ENCODE measurements at places on chromosomes 3 and 15. TPM values are rescaled to one million over a fixed set of nuclear protein-coding genes. Genes with fewer than 3 reads are reported as not detected.
A peak's percentile ranks its signal among the peaks of the same experiment; 100 is the strongest.

DNA sequence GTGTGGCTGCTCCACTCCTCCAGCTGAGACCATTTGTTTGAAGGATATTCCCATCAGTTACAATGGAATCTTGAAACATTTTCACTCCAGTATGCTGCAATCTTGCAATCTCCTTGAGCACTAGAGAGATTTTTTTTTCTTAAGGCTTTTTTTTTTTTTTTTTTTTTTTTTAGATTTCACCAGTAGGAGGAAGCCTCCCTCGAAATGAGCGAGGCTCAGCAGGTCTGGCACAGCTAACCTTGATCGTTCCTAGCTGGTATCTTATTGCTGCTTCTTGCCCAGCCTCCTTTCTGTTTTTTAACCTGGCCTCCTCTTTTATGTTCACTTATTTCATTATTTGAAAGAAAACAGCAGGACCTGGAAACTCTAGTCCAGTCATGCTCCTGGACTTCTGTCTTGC lies 48.1 kb downstream of the RAP2B start:
- no peaks in the 10 kb centered on the region for H3K27me3 ChIP-seq
- H3K4me3 ChIP-seq: peak overlapping the region; percentile 31
- no peak overlapping the region for H3K27ac ChIP-seq
- H3K36me3 ChIP-seq: no peaks in the 10 kb centered on the region
- DNase-seq: peak; percentile 57
- H3K4me1 ChIP-seq: peaks cover 31% of the 10 kb centered on the region

GRCh38 chr3:229183-229661 lies 32.7 kb downstream of the CHL1 start:
- H3K4me3 ChIP-seq: no peak overlapping the region
- no peaks in the 10 kb centered on the region for H3K27me3 ChIP-seq
- DNase-seq: peak; percentile 56
- H3K27ac ChIP-seq: no peak overlapping the region

DNA sequence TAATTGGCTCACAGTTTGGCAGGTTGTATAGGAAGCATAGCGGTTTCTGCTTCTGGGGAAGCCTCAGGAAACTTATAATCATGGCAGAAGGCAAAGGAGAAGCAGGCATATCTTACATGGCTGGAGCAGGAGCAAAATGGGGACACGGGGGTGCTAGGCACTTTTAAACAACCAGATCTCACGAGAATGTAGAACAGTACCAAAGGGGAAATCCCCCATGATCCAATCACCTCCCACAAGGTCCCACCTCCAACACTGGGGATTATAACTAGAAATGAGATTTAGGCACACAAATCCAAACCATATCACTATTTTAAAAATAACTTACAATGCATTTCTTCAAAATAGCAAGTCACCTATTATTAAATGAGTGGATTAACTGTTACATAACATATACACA lies 47.1 kb upstream of the ANKRD28 start:
- H3K4me1 ChIP-seq: no peaks in the 10 kb centered on the region
- no peak overlapping the region for H3K4me3 ChIP-seq

DNA sequence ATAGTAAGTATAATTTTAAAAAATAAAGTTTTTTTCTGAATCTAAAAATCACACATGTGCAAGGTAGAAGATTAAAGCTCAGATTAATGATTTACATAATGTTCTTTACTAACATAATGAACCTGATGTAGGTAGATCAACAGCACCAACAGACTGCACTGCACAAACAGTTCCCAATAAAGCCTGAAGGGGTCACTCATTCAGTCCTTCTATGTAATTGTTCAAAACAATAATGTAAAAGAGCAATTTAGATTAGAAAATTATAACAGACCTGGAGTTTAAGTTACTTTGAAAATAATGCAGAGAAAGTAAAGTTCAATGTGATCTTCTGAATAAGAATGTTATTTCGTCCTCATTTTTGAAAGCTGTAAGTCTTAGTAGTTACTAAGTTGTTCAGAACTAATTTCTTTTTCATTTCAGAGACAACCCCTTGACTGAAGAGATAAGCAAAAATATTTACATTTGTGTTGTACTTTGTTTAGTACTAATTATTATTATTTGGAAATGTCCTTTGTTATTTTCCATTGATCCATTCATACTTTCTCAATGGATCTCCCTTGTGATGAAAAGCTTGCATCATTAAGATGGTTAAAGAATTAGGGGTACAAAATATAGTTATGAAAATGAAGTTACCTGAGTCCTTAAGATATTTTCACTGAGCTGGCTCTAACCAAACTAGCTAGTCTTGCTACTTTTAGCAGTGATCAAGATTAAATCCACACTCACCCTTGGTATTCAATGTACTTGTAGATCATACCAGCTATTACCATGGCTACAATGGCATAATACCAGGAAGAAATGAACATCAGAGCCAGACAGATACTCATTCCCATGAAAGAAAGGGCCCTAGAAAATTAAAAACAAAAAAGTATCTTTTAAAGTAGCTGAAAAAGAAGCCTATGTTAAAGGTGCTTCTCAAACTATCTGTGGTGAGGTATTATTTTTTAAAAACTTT lies 16.8 kb downstream of the EMC4 start:
- H3K27ac ChIP-seq: no peak overlapping the region
- DNase-seq: peak; percentile 56
- no peak overlapping the region for H3K4me3 ChIP-seq

- H3K27me3 ChIP-seq: no peaks in the 10 kb centered on the region
- no peak overlapping the region for H3K4me3 ChIP-seq
- H3K4me1 ChIP-seq: no peaks in the 10 kb centered on the region
- no peak overlapping the region for H3K27ac ChIP-seq
Observed at GRCh38 chr15:29309139-29309538, 39.5 kb upstream of the NSMCE3 start.

GRCh38 chr3:28667646-28668621 lies 319.3 kb upstream of the AZI2 start:
- no peak overlapping the region for H3K4me3 ChIP-seq
- DNase-seq: peak; percentile 85
- H3K27ac ChIP-seq: no peak overlapping the region
- no peaks in the 10 kb centered on the region for H3K27me3 ChIP-seq
- peaks cover 12% of the 10 kb centered on the region for H3K4me1 ChIP-seq

The CACNA1D gene
- 0.96 TPM for polyA plus RNA-seq

DNA sequence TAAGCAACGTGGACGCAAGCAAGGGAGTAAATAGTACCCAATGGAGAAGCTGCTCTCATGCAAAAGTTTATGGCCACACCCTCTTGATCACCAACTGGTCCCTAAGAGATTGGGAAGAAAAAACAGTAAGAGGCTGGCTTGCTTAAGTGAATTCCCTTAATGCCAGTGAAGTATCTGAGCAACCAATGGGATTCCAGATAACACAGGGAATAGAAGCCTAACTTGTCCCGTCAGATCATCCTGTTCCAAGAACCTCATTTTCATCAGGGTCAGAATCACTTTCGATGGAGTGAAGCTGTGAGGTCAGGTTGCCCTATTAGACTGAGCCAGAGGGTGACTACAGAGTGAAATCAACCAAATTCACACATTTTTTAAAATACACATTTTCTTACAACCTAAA lies 104.3 kb downstream of the CD47 start:
- no peaks in the 10 kb centered on the region for H3K27me3 ChIP-seq
- no peak overlapping the region for H3K27ac ChIP-seq
- H3K4me3 ChIP-seq: no peak overlapping the region
- no peaks in the 10 kb centered on the region for H3K4me1 ChIP-seq
- H3K36me3 ChIP-seq: no peaks in the 10 kb centered on the region

- H3K27me3 ChIP-seq: no peaks in the 10 kb centered on the region
- H3K27ac ChIP-seq: no peak overlapping the region
- H3K4me1 ChIP-seq: no peaks in the 10 kb centered on the region
- DNase-seq: no peak
- no peaks in the 10 kb centered on the region for H3K36me3 ChIP-seq
Observed at GRCh38 chr15:85943791-85944190, 135.9 kb upstream of the AGBL1 start.

DNA sequence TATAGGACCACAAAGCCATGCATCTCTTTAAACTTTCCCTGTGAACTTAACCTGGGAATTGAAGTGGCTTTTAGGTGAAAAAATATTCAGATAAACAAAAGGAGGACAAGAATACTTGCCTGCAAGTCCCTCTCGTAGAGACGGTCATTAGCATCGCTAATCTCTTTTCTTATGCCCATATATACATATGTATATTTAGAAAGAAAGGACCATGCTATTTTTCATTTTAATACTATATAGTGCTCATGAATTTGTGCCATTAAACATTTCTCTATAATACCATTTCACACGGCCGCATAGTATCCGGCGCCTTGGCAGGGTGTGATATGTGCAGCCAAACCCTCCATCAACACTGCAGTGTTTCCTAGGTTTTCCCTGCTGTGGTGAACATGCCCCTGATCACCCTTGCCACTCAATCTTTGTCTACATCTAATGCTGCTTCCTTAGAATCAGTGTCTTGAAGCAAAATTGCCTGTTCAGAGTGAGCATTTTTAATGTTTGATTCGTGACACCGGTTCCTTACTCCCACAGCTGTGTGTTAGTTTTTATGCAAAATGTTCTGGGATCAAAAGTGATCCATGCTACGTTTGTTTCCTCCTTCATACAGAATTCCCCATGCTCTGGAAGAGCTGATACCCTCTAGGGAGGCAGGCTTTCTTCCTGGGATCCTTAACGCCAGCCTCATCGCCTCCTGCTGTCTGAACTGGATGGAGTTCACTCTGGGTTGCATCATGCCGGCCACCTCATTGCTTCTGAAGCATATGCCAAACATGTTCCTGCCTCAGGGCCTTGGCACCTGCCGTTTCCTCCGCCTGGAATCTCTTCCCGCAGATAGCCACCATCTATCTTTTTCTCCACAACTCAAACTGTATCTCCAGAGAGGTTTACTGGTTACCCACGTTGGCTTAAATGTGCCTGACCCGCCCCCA lies 118.1 kb downstream of the FBLN2 start:
- DNase-seq: peak; percentile 49
- no peaks in the 10 kb centered on the region for H3K27me3 ChIP-seq
- H3K27ac ChIP-seq: no peak overlapping the region
- peaks cover 9% of the 10 kb centered on the region for H3K4me1 ChIP-seq

DNA sequence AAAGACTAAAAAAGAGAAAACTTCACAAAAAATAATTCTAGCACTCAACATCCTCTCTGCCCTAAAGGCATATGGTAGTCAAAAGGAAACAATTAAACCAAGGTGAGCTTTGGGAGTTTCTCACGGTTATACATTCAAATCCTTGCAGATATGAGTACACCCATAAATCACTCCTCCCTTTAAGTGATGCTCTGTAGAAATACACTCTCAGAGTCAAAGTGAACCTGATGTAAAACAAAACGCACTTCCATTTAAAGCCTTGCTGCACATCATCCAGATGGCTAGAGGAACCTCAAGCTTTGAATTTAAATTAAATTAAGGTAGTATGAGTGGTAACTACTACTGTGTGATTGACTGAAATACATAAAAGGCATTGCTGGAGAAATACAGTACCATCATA lies 36.0 kb upstream of the AADAC start:
- no peaks in the 10 kb centered on the region for H3K36me3 ChIP-seq
- H3K27me3 ChIP-seq: no peaks in the 10 kb centered on the region
- peaks cover 5% of the 10 kb centered on the region for H3K4me1 ChIP-seq
- no peak for DNase-seq

The TRPM1 gene
- 0.17 TPM for polyA plus RNA-seq

GRCh38 chr3:22939349-22939748 lies 263.8 kb upstream of the UBE2E2 start:
- no peak for DNase-seq
- no peaks in the 10 kb centered on the region for H3K27me3 ChIP-seq
- no peak overlapping the region for H3K4me3 ChIP-seq
- H3K36me3 ChIP-seq: no peaks in the 10 kb centered on the region

GRCh38 chr15:40340038-40340739 lies 550 bp downstream of the CCDC9B start:
- no peaks in the 10 kb centered on the region for H3K27me3 ChIP-seq
- H3K27ac ChIP-seq: no peak overlapping the region
- H3K36me3 ChIP-seq: no peaks in the 10 kb centered on the region
- no peak for DNase-seq
- H3K4me1 ChIP-seq: peaks cover 4% of the 10 kb centered on the region

GRCh38 chr3:5822843-5823242 lies 635.3 kb downstream of the EDEM1 start:
- H3K27me3 ChIP-seq: no peaks in the 10 kb centered on the region
- no peak overlapping the region for H3K4me3 ChIP-seq
- no peak overlapping the region for H3K27ac ChIP-seq
- H3K36me3 ChIP-seq: peaks cover 7% of the 10 kb centered on the region

The ADGRG7 gene
- not detected for polyA plus RNA-seq

- H3K4me1 ChIP-seq: peaks cover 4% of the 10 kb centered on the region
- H3K27me3 ChIP-seq: no peaks in the 10 kb centered on the region
- H3K27ac ChIP-seq: no peak overlapping the region
- no peak overlapping the region for H3K4me3 ChIP-seq
Observed at GRCh38 chr3:112789787-112790186, 56.9 kb downstream of the CD200R1L start.

GRCh38 chr3:127440384-127440783 lies 150.1 kb downstream of the TPRA1 start:
- H3K36me3 ChIP-seq: no peaks in the 10 kb centered on the region
- no peak for DNase-seq
- H3K27me3 ChIP-seq: no peaks in the 10 kb centered on the region
- H3K4me3 ChIP-seq: no peak overlapping the region
- H3K4me1 ChIP-seq: peaks cover 11% of the 10 kb centered on the region

GRCh38 chr3:77096966-77097890 lies 57.3 kb downstream of the ROBO2 start:
- H3K27ac ChIP-seq: no peak overlapping the region
- H3K27me3 ChIP-seq: no peaks in the 10 kb centered on the region
- DNase-seq: no peak
- no peak overlapping the region for H3K4me3 ChIP-seq

DNA sequence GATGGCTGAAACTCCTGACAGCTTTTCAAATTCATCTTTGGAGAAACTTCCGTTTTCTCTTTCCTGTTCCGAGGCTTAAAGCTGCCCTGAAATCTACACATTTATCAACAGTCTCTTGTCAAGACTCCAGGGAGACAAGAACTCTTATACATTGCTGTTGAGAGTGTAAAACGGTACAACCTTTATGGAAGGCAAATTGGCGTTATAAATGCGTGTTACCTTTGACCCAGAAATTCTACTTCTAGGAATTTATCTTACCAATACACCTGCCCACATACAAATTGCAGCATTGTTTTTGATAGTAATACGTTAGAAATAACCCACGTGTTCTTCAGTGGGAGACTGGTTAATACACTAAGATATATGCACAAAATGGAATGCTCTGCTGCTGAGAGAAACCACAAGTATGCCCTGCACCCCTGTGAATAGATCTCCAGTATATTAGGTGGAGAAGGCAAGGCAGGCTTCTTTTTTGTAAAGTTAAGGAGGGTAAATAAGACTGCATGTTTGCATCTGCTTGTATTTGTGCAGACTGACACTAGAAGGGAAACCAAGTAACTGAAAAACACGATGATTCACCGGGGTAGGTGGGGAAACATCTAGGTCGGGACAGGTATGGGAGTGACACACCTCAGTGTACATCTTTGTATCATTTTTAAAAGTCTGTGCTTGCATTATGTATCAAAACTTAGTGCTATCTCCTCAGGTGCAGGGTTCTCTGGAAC lies 97.5 kb downstream of the IGF1R start:
- H3K27me3 ChIP-seq: no peaks in the 10 kb centered on the region
- H3K4me3 ChIP-seq: no peak overlapping the region
- no peak for DNase-seq
- no peaks in the 10 kb centered on the region for H3K36me3 ChIP-seq
- peaks cover 47% of the 10 kb centered on the region for H3K4me1 ChIP-seq
- 0 out of 2 replicates have a peak overlapping the region, but pooled peaks have one; percentile 45 for H3K27ac ChIP-seq
